Vagina (tissue), 2 donors: ENCODE measurements at places on chromosomes 4 and X. TPM values are rescaled to one million over a fixed set of nuclear protein-coding genes. Genes with fewer than 3 reads are reported as not detected.

Gene SGMS2
- 66.5 TPM for total RNA-seq

Gene GAGE12J
- not detected for total RNA-seq

Gene PNCK
- 9.3 TPM for total RNA-seq

Gene LPAR4
- total RNA-seq = not detected

Gene CLOCK
- total RNA-seq = 34.4 TPM

Gene TGIF2LX
- not detected for total RNA-seq
